ENCODE measurements at places on chromosomes 5 and 9. TPM values are rescaled to one million over a fixed set of nuclear protein-coding genes. Genes with fewer than 3 reads are reported as not detected.

DNA sequence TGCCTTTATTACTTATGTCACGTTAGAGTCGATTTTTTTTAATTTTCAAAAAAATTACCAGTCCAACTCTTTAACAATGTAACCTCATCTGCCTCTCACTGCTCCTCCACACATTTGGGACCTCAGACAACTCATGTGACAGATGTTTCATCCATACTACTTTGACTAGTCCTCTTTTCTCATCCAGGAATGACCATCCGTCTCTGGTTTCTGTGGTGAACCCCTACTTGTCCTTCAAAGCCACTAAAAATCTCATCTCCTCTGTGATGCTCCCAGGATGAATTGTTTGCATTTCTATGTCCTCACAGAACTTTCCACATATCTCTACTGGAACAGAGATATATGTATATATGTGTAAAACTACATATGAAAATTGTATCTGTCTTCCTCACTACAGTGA, 149.8 kb upstream of the ZNF462 start:
- H3K4me1 ChIP-seq = peaks cover 19% of the 10 kb centered on the region
- no peak overlapping the region for H3K4me3 ChIP-seq
- no peak overlapping the region for H3K27ac ChIP-seq
- H3K27me3 ChIP-seq = no peaks in the 10 kb centered on the region
- H3K36me3 ChIP-seq = no peaks in the 10 kb centered on the region
- no peak for DNase-seq

DNA sequence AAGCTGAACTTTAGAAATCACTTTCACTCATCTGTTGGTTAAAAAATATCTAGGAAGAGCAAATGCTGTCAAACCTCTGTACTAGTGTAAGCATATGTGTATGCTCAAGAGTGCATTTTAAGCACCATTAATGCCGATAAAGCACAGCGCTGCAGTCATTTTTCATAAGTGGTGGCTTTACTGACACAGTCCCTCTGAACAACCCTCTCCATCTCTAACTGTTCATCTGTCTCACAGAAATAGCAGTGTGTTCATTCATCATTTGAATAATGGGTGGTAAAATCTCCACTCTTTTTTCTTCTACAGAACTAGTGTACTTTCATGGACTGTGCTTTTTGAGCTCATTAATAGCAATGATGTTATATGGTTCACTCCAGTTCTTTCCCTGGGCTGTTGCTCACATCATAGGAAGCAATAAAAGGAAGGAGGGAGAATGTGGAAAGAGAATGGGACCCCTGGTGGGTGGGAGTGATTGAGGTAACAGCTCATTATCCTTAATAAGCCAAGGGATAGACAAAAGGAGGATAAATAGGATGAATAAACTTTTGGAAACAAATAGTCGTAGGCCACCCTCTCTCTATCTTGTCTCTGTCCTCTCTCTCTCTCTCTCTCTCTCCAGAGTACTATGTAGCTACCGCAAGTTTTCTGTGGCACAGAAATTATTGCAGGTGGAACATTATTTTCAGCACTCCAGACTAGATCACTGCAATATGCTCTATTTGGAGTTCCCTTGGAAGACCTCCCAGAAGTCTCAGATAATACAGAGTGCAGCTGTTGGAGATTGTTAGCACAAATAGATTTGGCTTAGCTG, 117.9 kb upstream of the PRDM9 start:
- DNase-seq = no peak
- no peaks in the 10 kb centered on the region for H3K27me3 ChIP-seq
- H3K4me3 ChIP-seq = no peak overlapping the region

DNA sequence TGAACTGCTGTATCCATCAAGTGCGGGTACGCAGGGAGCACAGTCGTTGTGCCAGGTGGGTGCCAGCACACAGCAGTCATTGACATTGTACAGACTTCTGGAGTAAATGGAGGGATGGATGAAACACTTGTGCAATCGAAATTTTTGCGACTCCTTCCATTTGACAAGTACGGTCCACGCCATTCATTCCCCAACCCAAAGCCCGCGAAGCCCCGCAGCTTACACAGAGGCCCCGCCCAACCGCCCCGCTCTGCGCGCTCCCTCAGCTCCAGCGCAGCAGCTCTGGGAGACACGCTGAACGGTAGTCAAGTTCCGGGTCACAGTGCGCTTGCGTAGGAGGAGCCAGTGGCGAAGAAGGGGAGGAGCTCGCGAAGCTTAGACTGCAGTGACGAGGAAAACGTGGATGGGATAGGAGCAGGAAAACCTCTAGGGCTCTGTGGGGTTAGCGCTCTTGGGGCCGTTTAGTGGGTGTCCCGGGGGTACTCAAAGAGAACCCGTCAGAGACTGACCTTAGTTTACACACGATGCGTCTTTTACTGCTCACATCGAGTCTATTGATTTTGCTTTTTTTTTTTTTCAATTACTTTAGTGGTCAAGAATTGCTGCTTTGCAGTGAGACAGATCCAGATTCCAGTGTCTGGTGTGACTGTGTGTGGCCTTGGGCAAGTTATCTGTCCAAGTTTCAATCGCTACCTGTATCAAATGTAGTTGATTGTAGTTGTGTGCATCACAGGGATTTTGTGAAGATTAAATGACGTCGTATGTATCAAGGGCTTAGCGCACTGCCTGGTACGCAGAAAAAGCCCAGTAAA, 15.3 kb upstream of the MSANTD3 start:
- H3K27me3 ChIP-seq = peaks cover 21% of the 10 kb centered on the region
- no peaks in the 10 kb centered on the region for H3K36me3 ChIP-seq
- H3K4me1 ChIP-seq = peaks cover 12% of the 10 kb centered on the region

- H3K36me3 ChIP-seq = peaks cover 48% of the 10 kb centered on the region
- peaks cover 39% of the 10 kb centered on the region for H3K4me1 ChIP-seq
- H3K27me3 ChIP-seq = no peaks in the 10 kb centered on the region
- DNase-seq = peak; percentile 58
- peak overlapping the region; percentile 27 for H3K4me3 ChIP-seq
- peak overlapping the region; percentile 78 for H3K27ac ChIP-seq
These were observed 51.2 kb upstream of the TESK1 start for GRCh38 chr9:35553670-35554543.

- H3K27ac ChIP-seq = no peak overlapping the region
- no peak for DNase-seq
- H3K4me3 ChIP-seq = peak overlapping the region; percentile 62
- peaks cover 31% of the 10 kb centered on the region for H3K4me1 ChIP-seq
- peaks cover 84% of the 10 kb centered on the region for H3K27me3 ChIP-seq
These were observed 2.1 kb upstream of the GABRB2 start for GRCh38 chr5:161548487-161549094.

- no peak overlapping the region for H3K27ac ChIP-seq
- H3K36me3 ChIP-seq = no peaks in the 10 kb centered on the region
- H3K4me3 ChIP-seq = no peak overlapping the region
- no peaks in the 10 kb centered on the region for H3K27me3 ChIP-seq
- H3K4me1 ChIP-seq = no peaks in the 10 kb centered on the region
These were observed 114.1 kb upstream of the RIOK2 start for GRCh38 chr5:97297063-97297703.

The GLDC gene
- not detected for total RNA-seq

The BAAT gene
- total RNA-seq = not detected

The NMUR2 gene
- total RNA-seq = not detected

DNA sequence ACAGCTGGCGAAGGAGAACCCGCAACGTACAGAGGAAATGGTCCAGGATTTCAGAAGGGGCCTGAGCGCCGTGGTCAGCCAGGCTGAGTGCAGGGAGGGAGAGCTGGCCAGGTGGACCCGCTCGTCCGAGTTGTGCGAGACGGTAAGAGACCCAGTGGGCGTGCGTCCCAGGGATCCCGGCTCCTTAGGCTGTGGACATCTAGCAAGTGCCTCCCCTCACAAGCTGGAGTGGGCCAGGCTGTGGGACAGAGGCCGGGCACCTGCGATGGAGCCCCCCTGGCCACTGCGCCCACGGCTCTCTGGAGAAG, 29.5 kb upstream of the LRRC14B start:
- H3K27me3 ChIP-seq = peaks cover 42% of the 10 kb centered on the region
- H3K4me3 ChIP-seq = no peak overlapping the region
- no peaks in the 10 kb centered on the region for H3K4me1 ChIP-seq
- H3K36me3 ChIP-seq = no peaks in the 10 kb centered on the region
- DNase-seq = no peak

- H3K4me3 ChIP-seq = no peak overlapping the region
- no peaks in the 10 kb centered on the region for H3K4me1 ChIP-seq
- H3K27ac ChIP-seq = no peak overlapping the region
- H3K36me3 ChIP-seq = no peaks in the 10 kb centered on the region
These were observed 81.6 kb downstream of the ADAMTS16 start for GRCh38 chr5:5221724-5222123.

The OR1J1 gene
- total RNA-seq = not detected

The PCSK1 gene
- 0.38 TPM for total RNA-seq

The STKLD1 gene
- total RNA-seq = not detected

- peaks cover 21% of the 10 kb centered on the region for H3K4me1 ChIP-seq
- H3K27me3 ChIP-seq = no peaks in the 10 kb centered on the region
- H3K36me3 ChIP-seq = no peaks in the 10 kb centered on the region
- H3K27ac ChIP-seq = peak overlapping the region; percentile 84
- no peak for DNase-seq
These were observed 73.4 kb upstream of the BOD1 start for GRCh38 chr5:173689737-173690360.

DNA sequence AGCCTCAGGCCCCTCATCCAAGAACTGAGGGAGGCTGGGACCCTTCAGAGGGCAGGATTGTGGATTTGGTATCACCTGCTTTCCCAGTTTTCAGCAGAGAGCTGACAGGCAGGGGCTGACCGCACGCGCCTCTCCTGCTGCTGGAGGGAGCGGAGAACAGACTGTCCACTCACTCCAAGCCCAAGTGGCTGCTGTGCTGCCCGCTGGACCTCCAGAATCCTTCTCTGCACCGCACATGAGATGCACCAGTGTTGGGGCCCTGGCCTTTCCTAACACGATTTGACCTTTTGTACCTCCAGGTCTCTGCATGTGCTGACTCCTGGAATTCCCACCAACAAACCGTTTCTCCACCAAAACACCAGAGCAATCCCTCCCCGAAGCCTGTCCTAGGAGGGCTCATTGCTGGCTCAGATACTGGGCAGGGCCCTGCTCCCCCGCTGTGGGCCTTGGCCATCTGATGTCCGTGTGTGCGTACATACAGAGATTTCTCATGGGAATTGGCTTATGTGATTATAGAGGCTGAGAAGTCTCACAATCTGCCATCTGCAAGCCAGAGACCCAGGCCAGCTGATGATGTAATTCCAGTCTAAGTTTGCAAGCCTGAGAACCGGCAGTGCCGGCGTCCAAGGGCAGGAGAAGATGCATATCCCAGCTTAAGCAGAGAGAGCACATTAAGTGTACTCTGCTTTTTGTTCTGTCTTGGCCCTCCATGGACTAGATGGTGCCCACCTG, 141.7 kb downstream of the GADD45G start:
- H3K4me1 ChIP-seq = peaks cover 46% of the 10 kb centered on the region
- no peaks in the 10 kb centered on the region for H3K36me3 ChIP-seq
- peak overlapping the region; percentile 73 for H3K27ac ChIP-seq
- no peak overlapping the region for H3K4me3 ChIP-seq

GRCh38 chr5:180130876-180131740, 59.5 kb upstream of the RNF130 start:
- H3K36me3 ChIP-seq = no peaks in the 10 kb centered on the region
- no peak overlapping the region for H3K4me3 ChIP-seq
- H3K27ac ChIP-seq = no peak overlapping the region
- no peak for DNase-seq
- peaks cover 36% of the 10 kb centered on the region for H3K27me3 ChIP-seq

The HARS1 gene
- total RNA-seq = 38.7 TPM

The DRD1 gene
- total RNA-seq = not detected

The UNC5A gene
- not detected for total RNA-seq

GRCh38 chr9:109098171-109098959, 21.4 kb downstream of the TMEM245 start:
- no peak for DNase-seq
- H3K4me1 ChIP-seq = peaks cover 100% of the 10 kb centered on the region
- peaks cover 5% of the 10 kb centered on the region for H3K36me3 ChIP-seq
- H3K27ac ChIP-seq = peak overlapping the region; percentile 89
- no peaks in the 10 kb centered on the region for H3K27me3 ChIP-seq

GRCh38 chr9:23638837-23639426, 187.1 kb downstream of the ELAVL2 start:
- no peak overlapping the region for H3K4me3 ChIP-seq
- no peaks in the 10 kb centered on the region for H3K4me1 ChIP-seq
- H3K36me3 ChIP-seq = no peaks in the 10 kb centered on the region
- no peaks in the 10 kb centered on the region for H3K27me3 ChIP-seq
- DNase-seq = no peak

The DOCK8 gene
- total RNA-seq = 3.7 TPM

The PTCH1 gene
- 6.6 TPM for total RNA-seq

DNA sequence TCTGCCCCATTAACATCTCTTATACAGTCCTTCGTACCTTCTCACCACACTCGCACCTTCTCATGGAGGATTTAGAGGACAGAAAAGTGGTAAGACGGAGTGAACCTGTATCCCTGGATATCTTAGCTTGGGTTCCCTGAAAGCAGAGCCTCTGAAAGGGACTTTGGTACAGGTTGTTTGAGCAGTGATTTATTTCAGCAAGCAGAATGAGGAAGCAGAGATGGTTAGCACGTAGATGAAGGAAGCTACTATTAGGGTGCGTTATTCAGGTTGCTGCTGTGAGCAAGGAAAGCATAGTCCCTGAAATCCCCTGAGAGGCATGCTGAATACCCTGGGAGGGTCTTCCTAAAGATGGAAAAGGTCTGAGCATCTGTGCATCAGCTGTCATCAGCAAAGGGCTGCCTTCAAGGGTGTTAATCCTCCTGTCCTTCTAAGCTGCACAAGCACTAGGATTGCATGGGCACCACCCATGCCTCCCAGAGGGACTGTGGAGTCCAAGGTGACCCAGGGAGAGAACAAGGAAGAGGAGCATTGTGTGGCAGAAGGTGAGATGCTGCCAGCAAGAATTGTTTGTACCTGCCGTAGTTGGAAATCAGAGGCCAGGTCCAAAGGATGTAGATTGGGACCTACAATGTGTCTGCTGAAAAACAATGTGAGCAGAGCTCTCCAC, 273.7 kb downstream of the RASEF start:
- no peak overlapping the region for H3K27ac ChIP-seq
- peaks cover 2% of the 10 kb centered on the region for H3K27me3 ChIP-seq
- no peak overlapping the region for H3K4me3 ChIP-seq
- no peaks in the 10 kb centered on the region for H3K36me3 ChIP-seq
- no peak for DNase-seq
- no peaks in the 10 kb centered on the region for H3K4me1 ChIP-seq

- peaks cover 4% of the 10 kb centered on the region for H3K4me1 ChIP-seq
- peaks cover 10% of the 10 kb centered on the region for H3K27me3 ChIP-seq
- DNase-seq = no peak
- no peak overlapping the region for H3K4me3 ChIP-seq
- peak overlapping the region; percentile 55 for H3K27ac ChIP-seq
- no peaks in the 10 kb centered on the region for H3K36me3 ChIP-seq
These were observed 608.9 kb downstream of the IRX1 start for GRCh38 chr5:4204276-4205141.

DNA sequence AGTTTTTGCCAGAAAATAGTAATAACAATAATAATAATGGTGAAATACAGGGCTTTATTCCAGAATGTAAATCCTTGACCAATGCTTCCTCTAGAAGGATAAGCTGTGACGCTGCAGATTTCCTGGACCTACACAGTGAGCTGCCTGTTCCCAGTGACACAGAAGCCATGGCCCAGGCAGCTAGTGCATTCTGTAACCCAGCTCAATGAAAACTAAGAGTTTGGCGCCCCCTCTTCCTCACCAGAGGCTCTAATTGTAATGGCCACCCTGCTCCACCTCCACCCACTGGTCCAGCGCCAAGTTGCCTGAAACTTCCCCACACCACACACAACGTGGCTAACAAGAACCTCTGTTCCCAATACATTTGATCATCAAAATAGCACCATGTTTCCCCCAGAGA, 248.1 kb downstream of the CETN3 start:
- H3K27me3 ChIP-seq = no peaks in the 10 kb centered on the region
- peak; percentile 29 for DNase-seq
- H3K4me3 ChIP-seq = no peak overlapping the region
- H3K36me3 ChIP-seq = no peaks in the 10 kb centered on the region

GRCh38 chr9:124218987-124219461, 38.7 kb upstream of the NEK6 start:
- no peaks in the 10 kb centered on the region for H3K27me3 ChIP-seq
- no peak overlapping the region for H3K4me3 ChIP-seq
- DNase-seq = no peak
- H3K27ac ChIP-seq = peak overlapping the region; percentile 54
- H3K4me1 ChIP-seq = peaks cover 57% of the 10 kb centered on the region

Data from left ventricle myocardium inferior (tissue), 1 donor.